ENCODE measurements at places on chromosomes 4 and X. TPM values are rescaled to one million over a fixed set of nuclear protein-coding genes. Genes with fewer than 3 reads are reported as not detected.

The AADAT gene
- 4.6 TPM for polyA plus RNA-seq

The CEP44 gene
- polyA plus RNA-seq, result 5.0 TPM

The USP17L22 gene
- polyA plus RNA-seq, result not detected

The ZNF711 gene
- 2.6 TPM for polyA plus RNA-seq

The MAGEA2B gene
- polyA plus RNA-seq, result not detected

The UTP14A gene
- 7.7 TPM for polyA plus RNA-seq

The KLF3 gene
- 9.3 TPM for polyA plus RNA-seq

The PDHA1 gene
- 526 TPM for polyA plus RNA-seq

The SMIM10L2A gene
- polyA plus RNA-seq, result 8.2 TPM

All from kidney (tissue), 22 donors.